Fibroblast of pulmonary artery (primary cell): ENCODE measurements at places on chromosomes 12 and 14.

GRCh38 chr12:4828176-4828575 is 81.5 kb upstream of the KCNA1 start:
- DNase-seq, result no peak

DNA sequence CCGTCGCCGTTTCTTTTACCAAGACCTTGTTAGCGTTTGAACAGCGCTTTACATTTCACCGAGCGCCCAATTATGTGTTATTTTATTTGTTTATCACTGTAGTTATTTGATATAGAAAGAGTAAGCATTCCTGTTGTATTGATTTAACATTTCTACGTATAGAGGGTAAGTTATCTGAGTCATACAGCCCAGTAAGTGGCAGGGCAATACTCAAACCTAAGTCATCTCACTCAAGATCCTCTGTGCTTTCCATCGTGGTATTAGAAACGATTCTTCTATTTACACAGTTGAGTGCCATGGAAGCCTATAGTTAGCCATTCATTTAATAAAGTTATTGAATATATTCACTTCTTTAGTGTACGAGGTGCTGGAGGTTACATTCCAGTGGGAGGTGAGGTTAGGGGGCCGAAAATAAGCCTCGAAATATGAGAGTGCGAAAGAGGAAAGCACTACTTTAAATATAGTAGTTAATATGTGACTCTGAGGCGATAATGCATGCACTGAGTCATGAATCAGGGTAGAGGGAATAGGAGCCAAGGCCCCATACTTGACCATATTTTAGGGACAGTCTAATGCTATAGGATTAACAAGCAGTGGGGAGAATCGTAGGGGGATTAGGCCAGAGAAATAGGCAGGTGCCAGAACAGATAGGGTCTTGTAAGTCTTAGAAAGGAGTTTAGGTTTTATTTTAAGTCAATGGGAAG is 629 bp downstream of the RAD51AP1 start:
- no peak for DNase-seq

DNA sequence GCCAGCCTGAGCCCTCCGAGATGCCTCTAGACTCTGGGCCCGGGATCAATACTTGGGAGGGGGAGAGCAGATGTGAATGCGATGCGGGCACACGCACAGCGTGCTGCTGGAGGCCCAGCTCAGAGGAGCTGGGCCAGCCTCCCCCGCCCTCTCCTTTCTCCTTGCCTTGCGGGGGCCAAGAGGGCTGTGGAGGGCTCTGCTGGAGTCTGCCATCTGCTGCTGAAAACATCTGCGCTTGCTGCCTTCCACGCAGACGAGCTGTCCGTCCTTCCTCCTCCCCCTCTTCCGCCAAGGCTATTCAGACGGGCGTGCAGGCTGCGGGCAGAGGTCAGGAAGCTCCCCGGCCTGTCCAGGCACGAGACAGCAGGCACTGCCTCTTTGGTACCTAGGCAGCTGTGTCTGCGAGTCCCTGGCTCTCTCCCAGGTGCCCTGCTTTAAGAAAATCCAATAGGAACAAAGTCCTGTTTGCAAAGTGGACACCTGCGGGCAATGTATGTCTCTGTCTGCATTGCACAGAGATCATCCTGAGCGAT is 75.2 kb downstream of the SPRING1 start:
- DNase-seq, result no peak

DNA sequence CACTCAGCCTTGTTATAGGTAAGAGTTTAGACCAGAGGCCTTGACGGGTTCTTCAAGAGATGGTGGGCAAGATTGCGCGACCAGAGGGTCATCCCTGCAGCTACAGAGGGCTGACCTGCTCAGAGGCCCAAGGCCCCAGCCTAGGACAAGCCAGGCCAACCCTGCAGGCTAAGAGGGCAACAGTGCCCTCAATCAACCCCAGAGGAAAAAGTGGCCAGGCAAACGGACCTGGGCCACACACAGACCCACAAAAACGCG is 1.3 kb downstream of the SSH1 start:
- no peak for DNase-seq

DNA sequence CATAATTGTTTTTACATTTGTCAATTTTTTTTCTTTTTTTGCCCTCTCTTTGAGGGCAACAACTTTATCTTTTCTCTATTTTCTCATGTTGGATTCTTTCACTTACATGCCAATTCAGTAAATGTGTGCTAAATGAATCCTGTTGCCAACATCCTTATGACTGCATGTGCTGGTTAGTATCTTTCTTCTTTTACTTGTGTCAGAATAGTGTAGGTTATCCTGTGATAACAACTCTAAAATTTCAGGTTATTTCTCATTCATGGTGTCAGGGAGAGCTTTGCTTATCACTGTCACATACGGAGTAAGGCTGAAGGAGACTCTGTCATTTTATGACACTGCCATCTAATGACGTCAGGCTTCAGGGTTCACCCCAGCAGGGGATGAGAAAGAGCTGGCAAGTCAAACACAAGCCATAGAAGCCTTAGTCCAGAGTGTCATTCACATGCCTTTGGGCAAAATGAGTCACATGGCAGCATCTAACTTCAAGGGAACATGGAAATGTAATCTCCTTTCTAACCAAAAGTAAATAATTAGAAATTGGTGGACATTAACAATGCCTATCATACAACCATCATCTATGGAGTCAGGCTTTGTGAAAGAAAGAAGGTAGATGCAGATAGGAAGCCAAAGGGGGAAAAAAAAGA is 242.5 kb upstream of the ATP2B1 start:
- DNase-seq, result no peak

GRCh38 chr14:95156161-95157047 is 925 bp downstream of the DICER1 start:
- DNase-seq, result peak; percentile 24

GRCh38 chr14:92704036-92704804 is 44.2 kb downstream of the LGMN start:
- no peak for DNase-seq

DNA sequence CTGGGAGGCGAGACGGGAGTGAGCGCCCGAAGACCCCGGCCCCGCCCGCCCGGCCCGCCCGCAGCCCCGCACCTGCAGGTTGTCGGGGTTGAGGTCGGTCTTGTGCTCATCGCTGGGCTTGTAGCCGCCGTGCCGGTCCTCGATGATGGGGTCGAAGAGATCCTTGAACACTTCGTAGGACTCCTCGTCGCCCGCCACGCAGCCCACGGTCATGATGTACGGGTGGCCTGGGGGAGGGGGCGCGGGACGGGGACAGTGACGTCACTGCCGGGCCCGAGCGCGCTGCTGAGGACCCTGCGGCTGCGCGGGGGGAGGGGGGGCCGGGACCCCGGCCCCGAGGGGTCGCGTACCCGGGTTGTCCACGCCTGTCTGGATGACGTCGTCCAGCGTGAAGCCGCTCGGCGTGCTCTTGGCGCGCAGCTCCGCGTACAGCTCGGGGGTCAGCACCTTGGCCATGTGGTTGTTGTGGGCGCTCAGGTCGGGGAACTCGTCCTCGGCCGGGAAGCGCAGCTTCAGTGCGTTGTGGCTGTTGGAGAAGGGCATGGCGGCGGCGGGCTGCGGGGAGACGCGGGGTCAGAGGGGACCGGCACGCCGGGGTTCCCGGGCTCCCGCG is 573 bp downstream of the CKB start:
- DNase-seq, result no peak

DNA sequence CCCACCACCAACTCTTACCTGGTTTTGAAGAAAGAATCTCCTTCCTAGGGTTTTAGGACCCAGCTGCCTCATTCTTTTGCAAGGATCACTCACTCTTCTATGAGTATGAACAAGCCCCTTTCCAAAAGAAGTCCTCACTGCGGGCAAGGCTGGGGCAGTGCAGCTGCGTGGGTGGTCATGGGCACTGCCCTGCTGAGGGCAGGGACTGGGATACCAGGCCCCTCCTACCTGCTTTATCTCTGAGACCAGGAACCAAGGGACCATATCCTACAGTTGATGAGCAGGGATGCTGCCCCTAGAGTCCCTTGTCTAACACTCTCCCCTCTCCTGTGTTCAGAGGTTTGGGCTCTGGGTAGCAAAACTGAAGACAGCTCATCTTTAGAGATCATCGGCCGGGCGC is 20.5 kb downstream of the HPD start:
- no peak for DNase-seq

GRCh38 chr14:64502456-64502855 is 1.2 kb downstream of the ZBTB25 start:
- DNase-seq, result no peak

- peak; percentile 38 for DNase-seq
Observed at GRCh38 chr12:25817166-25817565, 141.3 kb upstream of the RASSF8 start.

DNA sequence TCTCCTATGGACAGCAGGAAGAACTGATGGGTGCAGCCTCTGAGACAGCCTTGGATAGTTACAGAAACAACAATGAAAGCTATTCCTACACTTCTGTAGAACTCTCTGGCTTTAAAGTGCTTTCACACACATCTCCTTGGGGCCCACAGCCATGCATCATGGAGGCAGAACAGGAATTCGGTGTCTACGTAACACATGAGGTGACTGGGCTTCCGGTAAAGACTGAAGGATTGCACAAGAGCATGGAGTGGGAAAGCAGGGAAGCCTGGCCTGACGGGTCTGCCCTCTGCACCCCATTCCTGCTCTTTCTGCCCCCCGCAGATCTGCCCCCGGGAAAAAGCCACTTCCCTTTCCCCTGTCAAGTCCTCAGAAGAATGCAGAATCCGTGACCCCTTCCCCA is 82.6 kb downstream of the VWF start:
- peak; percentile 48 for DNase-seq

DNA sequence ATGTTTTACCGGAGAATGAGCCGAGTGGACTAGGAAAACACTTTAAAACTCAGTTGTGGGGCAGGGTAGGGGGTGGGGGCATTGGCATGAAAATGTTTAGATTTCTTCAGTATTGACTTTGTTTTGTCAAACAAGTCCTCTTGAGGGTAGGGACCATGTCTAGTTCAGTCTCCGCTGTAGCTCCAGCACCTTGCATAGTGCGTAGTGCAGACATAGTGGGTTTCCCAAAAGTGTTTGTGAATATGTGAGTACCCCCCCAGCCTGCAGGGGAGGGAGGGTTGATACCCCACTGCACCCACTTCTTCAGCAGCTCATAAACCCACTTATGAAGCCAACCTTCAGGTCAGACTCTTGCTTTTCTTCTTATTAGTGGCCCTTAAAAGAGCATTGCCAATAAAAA is 71.4 kb downstream of the TTC9 start:
- DNase-seq, result no peak

DNA sequence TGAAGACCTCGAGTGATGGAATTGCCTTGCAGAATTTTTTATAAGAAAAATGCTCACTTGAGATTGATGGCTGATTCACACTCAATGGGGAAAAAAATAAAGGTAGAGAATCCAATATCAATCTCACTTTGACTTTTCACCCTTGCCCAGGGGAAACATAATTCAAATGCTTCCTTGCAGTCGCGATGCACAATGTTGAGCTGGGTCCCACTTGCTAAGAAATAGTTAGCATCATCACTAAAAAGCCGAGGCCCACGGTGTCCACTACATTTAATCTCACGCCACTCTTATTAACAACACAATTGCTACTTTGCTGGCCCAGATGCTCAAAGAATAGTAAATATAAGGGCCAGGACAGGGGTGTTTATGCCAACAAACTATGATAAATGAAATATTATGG is 223.4 kb downstream of the SPTSSA start:
- DNase-seq, result no peak

DNA sequence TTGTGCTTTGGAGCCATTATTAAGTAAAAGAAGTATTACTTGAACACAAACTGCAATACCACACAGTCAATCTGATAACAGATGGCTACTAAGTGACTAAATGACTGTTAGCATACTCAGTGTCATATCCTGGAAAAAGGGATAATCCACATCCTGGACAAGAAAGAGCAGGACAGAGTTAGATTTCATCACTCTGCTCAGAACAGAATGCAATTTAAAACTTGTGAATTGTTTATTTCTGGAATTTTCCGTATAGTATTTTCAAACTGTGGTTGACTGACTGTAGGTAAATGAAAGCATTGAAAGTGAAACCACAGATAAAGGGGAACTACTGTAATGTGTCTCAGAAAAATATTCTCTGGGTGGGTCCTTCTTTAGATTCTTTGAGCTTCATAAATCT is 458.8 kb downstream of the TMEM117 start:
- DNase-seq, result no peak

DNA sequence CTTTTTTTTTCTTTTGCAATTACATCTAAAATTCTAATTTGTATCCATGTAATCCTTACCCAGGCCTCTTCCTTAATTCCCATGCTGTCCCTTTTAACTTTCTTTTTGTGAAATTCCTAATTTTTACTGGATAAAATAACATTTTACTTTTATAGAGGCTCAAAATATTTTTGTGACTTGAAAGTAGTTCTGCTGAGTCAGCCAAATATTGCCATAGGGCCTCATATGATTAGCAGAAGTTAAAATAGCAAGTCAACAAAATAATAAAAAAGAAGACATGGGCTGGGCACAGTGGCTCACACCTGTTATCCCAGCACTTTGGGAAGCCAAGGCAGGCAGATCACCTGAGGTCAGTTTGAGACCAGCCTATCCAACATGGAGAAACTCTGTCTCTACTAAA is 2.0 kb downstream of the C3AR1 start:
- DNase-seq, result no peak
